DND-41 (cell line): ENCODE measurements at places on chromosomes 3 and 15.

DNA sequence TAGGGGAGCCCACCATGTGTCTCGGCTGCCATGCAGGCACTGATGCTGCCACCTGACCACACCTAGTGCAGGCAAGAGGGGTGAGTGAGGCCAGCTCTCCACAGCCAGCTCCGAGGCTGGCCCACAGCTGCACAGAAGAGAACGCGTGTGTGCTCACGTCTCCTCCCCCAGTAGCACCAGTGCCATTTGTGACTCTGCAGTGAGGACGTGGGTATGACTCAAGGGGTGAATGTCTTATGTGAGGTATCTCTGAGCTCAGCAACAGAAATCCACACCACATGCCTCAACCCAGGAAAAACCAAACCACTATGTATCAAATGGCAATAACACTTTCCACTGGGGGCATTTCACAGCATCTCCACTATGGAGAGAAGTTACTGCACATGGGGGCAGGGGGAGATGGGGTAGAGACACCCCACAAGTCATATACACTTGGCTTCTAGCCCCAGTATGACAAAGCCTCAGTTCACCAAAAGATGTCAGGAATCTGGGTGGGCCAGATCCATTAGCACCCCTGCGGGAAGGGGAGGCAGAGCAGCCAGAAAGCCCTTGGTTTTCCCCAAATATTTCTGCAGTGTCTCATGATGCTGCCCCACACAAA is 87.6 kb downstream of the LRIG1 start:
- DNase-seq, result no peak

- DNase-seq, result no peak
Measured at GRCh38 chr3:10546820-10547263, 41.5 kb upstream of the ATP2B2 start.

GRCh38 chr3:197888511-197888910 is 61.5 kb upstream of the RPL35A start:
- no peak for DNase-seq

- no peak for DNase-seq
Measured at GRCh38 chr15:101221902-101222301, 29.9 kb downstream of the CHSY1 start.

DNA sequence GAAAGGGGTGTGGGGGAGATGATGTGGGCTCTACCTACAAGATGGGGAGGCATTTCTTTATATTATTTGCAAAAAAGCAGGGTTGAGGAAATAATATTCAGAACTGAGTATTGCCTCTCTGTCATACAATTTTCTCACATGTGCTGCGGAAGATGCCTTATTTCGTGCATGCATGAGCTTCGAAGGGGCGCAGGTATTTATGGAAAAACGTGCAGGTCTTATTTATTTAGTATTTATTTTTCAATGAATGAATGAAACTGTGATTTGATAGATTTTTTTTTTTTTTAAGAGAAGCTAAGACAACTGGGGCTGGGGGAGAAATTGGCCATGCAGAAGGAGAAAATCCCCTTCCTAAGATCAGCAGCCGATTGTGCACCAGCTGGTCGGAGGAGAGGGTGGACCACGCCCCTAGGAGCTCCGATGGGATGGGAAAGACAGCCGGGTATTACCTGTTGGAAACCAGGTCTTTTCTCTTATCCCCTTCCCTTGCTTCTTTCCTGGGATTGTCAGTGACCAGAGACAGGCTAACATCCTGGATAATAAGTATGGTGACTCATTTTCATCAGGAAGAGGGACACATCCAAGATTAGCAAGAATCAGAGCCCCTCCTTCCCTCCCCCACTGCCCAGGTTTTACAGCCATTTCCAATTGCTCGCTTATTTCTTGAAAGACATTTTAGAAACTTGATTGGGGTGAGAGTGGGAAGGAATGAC is 875 bp downstream of the GAP43 start:
- DNase-seq, result no peak

- DNase-seq, result no peak
Measured at GRCh38 chr3:165194511-165195240, 1.5 kb downstream of the SLITRK3 start.

GRCh38 chr15:72850833-72851232 is 67.3 kb upstream of the ADPGK start:
- no peak for DNase-seq

GRCh38 chr3:167491621-167492020 is 17.8 kb upstream of the SERPINI2 start:
- no peak for DNase-seq
